Ecto neural progenitor cell (in vitro differentiated cells): ENCODE measurements at places on chromosomes 7 and 10.

- DNase-seq: no peak
Observed at GRCh38 chr7:21314954-21315353, 112.9 kb upstream of the SP4 start.

DNA sequence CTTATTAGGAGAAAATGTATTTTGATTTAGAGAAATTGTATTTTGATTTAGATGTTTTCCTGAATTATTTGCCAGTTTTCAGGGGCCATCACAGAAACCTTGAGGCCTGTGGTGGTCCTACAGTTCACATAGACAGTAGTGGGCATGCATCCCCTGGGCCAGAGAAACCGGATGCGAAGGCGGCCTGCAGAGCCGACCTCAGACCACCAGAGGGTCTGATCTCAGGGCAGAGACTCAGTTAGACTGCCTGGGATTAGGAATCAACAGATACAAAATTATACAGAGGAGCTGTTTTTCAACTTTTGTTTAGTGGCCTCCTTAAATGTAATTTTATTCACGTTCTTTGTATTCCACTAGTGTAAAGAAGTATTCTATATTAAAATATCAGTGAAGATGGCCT is 158.4 kb downstream of the PAXIP1 start:
- DNase-seq: no peak

DNA sequence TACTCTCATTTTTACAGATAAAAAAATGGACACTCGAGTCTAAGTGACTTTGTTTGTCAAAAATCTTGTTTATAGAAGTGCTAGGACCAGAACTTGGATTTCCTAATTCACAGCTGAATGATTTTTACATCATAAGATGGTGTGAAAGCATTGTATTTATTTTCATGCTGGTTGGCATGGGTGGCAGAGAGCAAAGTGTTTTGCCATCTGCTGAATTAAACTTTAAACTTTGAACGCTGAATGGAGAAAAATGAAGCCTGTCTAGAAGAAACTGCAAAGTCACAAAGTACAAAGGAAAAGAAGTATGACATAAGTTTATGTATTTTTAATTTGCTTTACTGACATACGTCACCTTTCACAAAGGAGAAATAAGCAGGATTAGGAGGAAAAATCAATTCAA is 142.0 kb downstream of the NRBF2 start:
- no peak for DNase-seq

- no peak for DNase-seq
Observed at GRCh38 chr10:80498833-80499741, 38.6 kb upstream of the SH2D4B start.

GRCh38 chr10:8172604-8173003 is 118.1 kb downstream of the GATA3 start:
- no peak for DNase-seq

DNA sequence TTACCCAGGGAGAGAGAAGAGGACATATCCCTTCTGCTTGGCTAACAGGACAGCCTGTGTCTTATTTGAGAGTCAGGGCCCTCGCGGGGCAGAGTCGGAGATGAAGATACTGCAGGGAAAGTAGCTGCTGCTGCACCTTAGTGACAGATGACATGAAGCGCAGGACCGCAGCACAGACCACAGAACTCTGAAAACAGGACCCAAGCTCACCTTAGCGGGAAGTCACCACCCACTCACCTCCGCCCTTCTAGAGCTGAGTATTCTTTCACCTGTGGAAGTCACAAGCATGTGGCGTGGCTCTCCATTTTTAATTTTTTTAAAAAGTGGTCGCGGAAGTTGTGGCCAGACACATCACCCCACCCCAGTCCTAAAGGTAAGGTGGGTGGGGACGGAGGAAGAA is 191.4 kb downstream of the FAM107B start:
- DNase-seq: no peak

DNA sequence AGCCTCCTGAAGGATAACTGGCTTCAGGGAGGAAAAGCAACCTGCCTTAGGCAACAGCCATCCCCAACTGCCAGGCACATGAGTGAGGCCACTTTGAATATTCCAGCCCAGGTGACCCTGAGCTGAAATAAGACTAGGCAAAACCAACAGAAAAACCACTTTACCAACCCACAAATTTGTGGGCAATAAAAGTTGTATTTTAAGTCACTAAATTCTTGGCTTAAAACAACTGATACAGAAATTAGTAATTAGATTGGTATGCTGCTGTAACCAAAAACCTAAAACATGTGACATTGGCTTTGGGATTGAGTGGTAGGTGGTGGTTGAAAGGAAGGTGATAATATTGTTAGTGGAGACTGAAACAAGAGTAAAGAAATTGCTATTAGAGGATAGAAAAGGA is 39.9 kb downstream of the ABCB4 start:
- no peak for DNase-seq
